ENCODE measurements at places on chromosomes 3 and 15.

- H3K4me1 ChIP-seq: no peaks in the 10 kb centered on the region
- no peaks in the 10 kb centered on the region for H3K27me3 ChIP-seq
- no peak overlapping the region for H3K27ac ChIP-seq
- no peak overlapping the region for H3K4me3 ChIP-seq
- no peak for DNase-seq
- H3K36me3 ChIP-seq: no peaks in the 10 kb centered on the region
These were observed 61.7 kb upstream of the KCNMB2 start for GRCh38 chr3:178474526-178474925.

- no peak overlapping the region for H3K27ac ChIP-seq
- peaks cover 2% of the 10 kb centered on the region for H3K27me3 ChIP-seq
- no peak for DNase-seq
- no peaks in the 10 kb centered on the region for H3K36me3 ChIP-seq
- H3K4me1 ChIP-seq: peaks cover 2% of the 10 kb centered on the region
- H3K4me3 ChIP-seq: no peak overlapping the region
These were observed 37.5 kb upstream of the ESYT3 start for GRCh38 chr3:138396752-138397410.

DNA sequence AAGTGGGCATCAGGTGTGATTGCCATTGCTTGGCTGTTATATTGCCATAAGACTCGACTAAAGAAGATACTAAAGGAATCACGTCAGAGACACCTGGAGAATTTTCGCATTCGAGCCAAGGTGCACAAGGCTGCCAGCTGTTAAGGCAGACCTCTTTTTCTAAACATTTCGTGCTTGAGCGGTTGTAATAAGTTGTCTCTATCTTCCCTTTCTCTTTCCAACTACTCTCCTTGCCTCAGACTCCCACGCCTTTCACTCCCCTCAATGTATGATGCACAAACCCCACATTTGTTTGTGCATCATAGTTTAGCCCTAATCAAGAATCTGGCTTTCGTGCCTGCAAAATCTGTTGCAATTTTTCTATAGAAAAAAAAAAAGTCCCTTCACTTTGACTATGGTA is 118.0 kb downstream of the IQCH start:
- no peaks in the 10 kb centered on the region for H3K36me3 ChIP-seq
- no peak overlapping the region for H3K4me3 ChIP-seq
- no peaks in the 10 kb centered on the region for H3K4me1 ChIP-seq

GRCh38 chr15:58214591-58215340 is 76.6 kb downstream of the AQP9 start:
- no peak overlapping the region for H3K27ac ChIP-seq
- no peaks in the 10 kb centered on the region for H3K36me3 ChIP-seq
- DNase-seq: no peak

- H3K4me1 ChIP-seq: peaks cover 2% of the 10 kb centered on the region
- no peak overlapping the region for H3K27ac ChIP-seq
- H3K27me3 ChIP-seq: peaks cover 6% of the 10 kb centered on the region
- no peak for DNase-seq
These were observed 25.2 kb downstream of the PAQR5 start for GRCh38 chr15:69323893-69324430.

GRCh38 chr3:129605203-129605921 is 1.1 kb downstream of the PLXND1 start:
- H3K36me3 ChIP-seq: peaks cover 1% of the 10 kb centered on the region
- DNase-seq: peak; percentile 59
- peak overlapping the region; percentile 86 for H3K4me3 ChIP-seq
- peaks cover 72% of the 10 kb centered on the region for H3K27me3 ChIP-seq

- DNase-seq: no peak
- H3K4me1 ChIP-seq: peaks cover 54% of the 10 kb centered on the region
- H3K36me3 ChIP-seq: peaks cover 71% of the 10 kb centered on the region
- H3K27me3 ChIP-seq: no peaks in the 10 kb centered on the region
- peak overlapping the region; percentile 97 for H3K27ac ChIP-seq
- H3K4me3 ChIP-seq: peak overlapping the region; percentile 97
These were observed 24.3 kb downstream of the OXNAD1 start for GRCh38 chr3:16289144-16289889.

DNA sequence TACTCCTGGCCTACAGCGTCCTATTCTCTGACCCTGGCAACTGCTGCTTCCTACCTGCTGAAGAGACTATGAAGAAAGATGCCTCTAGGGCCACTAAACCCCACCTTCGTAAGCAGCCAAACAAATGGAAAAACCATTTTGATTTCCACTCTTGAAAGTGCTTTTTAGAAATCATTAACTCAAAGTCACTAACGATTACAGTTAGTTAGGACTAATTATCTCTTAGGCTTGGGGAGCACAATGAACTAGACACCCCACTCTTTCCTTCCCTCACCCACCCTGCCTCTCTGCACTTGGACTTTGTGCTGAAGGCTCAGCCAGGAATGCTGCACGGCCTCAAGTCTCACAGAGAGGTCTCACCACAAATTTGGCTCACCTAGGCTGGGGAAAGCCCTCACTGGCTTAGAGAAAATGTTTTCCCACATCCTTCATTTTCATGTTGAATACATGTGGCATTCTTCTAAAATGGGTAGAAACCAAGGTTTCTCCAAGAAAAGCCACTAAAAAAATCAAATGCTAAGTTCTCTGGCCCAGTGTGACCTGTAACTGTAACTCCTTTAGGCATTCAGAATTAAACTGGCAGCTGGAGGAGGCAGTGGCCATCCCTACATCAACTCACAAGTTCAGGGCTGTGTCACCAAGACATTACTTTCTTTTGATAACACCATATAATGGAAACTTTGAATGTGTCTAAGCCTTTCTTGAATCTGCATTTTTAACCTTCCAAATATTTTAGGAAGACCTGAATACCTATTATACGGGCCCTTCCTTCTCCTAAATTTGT is 47.1 kb downstream of the NPTN start:
- H3K27me3 ChIP-seq: no peaks in the 10 kb centered on the region
- no peak overlapping the region for H3K4me3 ChIP-seq
- H3K27ac ChIP-seq: no peak overlapping the region
- DNase-seq: no peak
- peaks cover 38% of the 10 kb centered on the region for H3K4me1 ChIP-seq

- H3K36me3 ChIP-seq: peaks cover 17% of the 10 kb centered on the region
- peaks cover 34% of the 10 kb centered on the region for H3K4me1 ChIP-seq
- DNase-seq: no peak
- H3K27me3 ChIP-seq: no peaks in the 10 kb centered on the region
- no peak overlapping the region for H3K4me3 ChIP-seq
- H3K27ac ChIP-seq: no peak overlapping the region
These were observed 32.6 kb downstream of the HMCES start for GRCh38 chr3:129311054-129311902.

DNA sequence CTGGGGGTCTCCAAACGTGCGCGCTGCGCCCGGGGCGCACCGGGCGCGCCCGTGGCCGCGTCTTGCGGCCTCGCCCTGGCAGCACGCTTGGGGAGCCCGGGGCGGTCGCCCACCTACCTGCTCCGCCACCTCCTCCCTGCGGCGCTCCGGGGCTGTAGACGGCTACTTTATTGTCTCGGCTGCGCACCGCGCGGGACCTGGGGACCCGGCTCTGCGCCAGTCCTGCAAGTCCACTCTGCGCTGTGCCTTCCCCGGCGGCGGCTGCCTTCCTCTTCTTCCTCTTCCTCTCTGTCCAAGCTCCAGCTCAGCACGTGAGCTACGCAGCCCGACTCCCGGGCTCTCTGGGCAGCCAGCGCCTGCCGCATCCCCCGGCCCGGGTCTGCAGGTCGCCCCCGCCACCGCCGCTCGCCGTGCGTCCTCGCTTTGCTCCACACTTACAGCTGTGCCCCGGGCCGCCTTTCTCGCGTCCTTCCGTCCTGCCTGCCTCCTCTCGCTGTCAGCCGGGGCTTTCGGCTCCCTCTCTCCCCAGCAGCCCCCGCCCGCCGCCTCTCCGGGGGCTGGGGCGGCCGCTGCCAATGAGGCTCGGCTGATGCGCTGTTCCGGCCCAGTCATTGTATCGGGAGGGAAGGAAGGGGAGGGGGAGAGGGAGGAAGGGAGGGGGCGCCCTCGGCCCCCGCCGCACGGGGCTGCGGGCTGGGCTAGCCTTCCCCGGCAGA is 156.4 kb upstream of the FRMD4B start:
- no peak overlapping the region for H3K27ac ChIP-seq
- no peak for DNase-seq
- H3K36me3 ChIP-seq: no peaks in the 10 kb centered on the region
- H3K4me3 ChIP-seq: no peak overlapping the region

DNA sequence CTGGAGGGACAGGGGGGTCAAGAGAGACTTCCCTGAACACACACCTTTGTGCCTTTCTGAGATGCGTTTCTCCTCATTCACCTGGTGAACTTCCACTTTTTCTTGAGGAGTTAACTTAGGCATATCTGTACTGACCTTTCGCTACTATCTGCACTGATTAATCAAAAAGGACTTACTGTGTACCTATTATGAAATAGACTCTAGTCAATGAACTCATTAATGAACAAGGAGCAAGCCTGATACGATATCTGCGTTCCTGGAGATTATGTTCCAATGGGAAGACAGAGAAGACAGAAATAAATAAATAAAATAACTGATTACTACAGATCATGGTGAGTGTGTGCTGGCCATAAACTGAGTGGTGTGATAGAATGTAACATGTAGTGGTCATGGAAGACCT is 157.2 kb upstream of the TBL1XR1 start:
- no peaks in the 10 kb centered on the region for H3K36me3 ChIP-seq
- no peak for DNase-seq
- H3K27ac ChIP-seq: no peak overlapping the region
- H3K4me3 ChIP-seq: no peak overlapping the region

DNA sequence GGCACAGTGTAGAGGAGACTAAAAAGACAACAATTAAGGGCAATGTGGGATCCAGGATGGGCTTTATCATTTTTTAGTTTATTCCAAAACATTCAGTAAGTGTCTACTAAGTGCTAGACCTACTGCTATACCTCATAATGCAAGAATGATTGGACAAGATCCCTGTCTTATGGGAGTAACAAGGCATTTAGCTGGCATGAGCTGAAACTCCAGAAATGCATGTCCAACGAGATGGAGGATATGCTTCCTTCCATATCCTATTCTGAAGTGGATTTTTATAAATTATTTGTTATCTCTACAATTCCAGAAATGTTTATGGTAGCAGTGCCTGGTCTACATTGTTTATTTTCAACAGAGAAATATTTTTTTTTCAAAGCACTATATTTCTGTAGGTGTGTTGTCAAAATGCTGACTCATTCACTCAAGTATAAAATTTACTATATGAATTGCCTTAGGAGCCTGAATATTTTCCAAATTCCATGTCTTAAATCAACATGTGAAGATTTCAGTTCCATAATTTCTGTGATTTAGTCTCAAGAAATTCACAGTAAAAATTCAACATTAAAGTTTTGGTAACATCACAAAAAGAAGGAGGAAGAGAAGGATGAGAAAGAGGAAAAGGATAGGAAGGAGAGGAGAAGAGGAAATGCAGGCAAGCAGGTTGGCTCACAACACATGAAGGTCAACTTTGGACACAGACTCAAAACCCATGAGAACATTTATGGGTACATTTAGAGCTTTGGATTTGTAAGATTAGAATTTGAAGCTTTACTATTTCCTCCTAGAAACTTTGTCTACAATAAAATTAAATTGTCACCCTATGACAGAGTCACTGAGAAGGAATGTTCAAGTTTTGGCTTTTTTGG is 88.6 kb downstream of the P3H2 start:
- H3K4me1 ChIP-seq: no peaks in the 10 kb centered on the region
- peaks cover 3% of the 10 kb centered on the region for H3K27me3 ChIP-seq
- H3K4me3 ChIP-seq: no peak overlapping the region
- DNase-seq: no peak

- H3K27me3 ChIP-seq: no peaks in the 10 kb centered on the region
- no peak overlapping the region for H3K27ac ChIP-seq
- no peak for DNase-seq
- H3K4me1 ChIP-seq: peaks cover 51% of the 10 kb centered on the region
- peaks cover 41% of the 10 kb centered on the region for H3K36me3 ChIP-seq
These were observed 403.5 kb downstream of the SHQ1 start for GRCh38 chr3:72444656-72445223.

DNA sequence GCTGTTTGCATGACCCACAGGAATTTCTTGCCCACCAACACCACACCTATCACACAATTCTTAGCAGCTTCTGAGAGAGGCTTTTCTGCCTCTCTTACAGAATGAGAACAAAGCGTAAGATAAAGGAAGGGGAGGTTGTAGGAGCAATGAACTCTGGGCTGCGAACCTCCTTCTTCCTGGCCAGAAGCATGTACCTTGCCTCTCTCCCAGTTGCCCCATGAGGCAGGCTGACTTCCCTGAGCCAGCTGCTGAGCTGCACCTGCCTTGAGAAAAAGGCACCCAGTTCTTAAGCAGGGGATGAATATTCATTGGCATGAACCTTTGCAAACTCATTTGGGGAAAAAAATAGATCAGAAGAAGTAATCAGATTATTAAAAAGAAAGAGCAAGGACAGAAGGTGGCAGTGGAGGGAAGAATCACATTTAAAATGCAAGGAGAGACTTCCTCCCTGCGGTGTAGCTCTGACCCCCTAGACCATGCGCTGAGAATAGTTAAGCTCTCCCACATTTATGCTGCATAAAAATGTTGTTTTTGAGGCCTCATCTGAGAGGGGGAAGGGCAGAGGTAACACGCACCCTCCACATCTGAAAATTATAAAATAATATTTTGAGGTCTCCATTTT is 304.8 kb downstream of the EPHB1 start:
- H3K4me1 ChIP-seq: no peaks in the 10 kb centered on the region
- H3K27ac ChIP-seq: no peak overlapping the region
- H3K27me3 ChIP-seq: peaks cover 2% of the 10 kb centered on the region
- no peak overlapping the region for H3K4me3 ChIP-seq
- no peaks in the 10 kb centered on the region for H3K36me3 ChIP-seq

- DNase-seq: no peak
- no peaks in the 10 kb centered on the region for H3K36me3 ChIP-seq
- H3K4me3 ChIP-seq: no peak overlapping the region
- H3K27me3 ChIP-seq: peaks cover 4% of the 10 kb centered on the region
- no peak overlapping the region for H3K27ac ChIP-seq
- H3K4me1 ChIP-seq: no peaks in the 10 kb centered on the region
These were observed 11.8 kb downstream of the MRAS start for GRCh38 chr3:138359919-138360868.

- H3K4me1 ChIP-seq: no peaks in the 10 kb centered on the region
- H3K36me3 ChIP-seq: no peaks in the 10 kb centered on the region
- no peaks in the 10 kb centered on the region for H3K27me3 ChIP-seq
- H3K4me3 ChIP-seq: no peak overlapping the region
These were observed 489.9 kb downstream of the SOX2 start for GRCh38 chr3:182201456-182202168.

- no peak for DNase-seq
- no peaks in the 10 kb centered on the region for H3K4me1 ChIP-seq
- H3K27me3 ChIP-seq: no peaks in the 10 kb centered on the region
- H3K4me3 ChIP-seq: no peak overlapping the region
- no peak overlapping the region for H3K27ac ChIP-seq
These were observed 243.1 kb downstream of the GABRG3 start for GRCh38 chr15:27214032-27214431.

Data from activated naive CD8-positive, alpha-beta T cell treated with anti-CD3 and anti-CD28 coated beads, Interleukin-2, amount 10 ng/mL, durations not matched to agents 7 days and 5 days (primary cell).